Stimulated activated naive B cell treated with anti-CD40 and anti-IgM and Interleukin-4, amounts not matched to agents 10 μg/mL and 1 μg/mL and 100 μg/mL, for 72 hours (primary cell): ENCODE measurements at places on chromosomes 2 and 18.

- H3K27me3 ChIP-seq: peaks cover 9% of the 10 kb centered on the region
- no peaks in the 10 kb centered on the region for H3K36me3 ChIP-seq
- no peak overlapping the region for H3K4me3 ChIP-seq
- no peaks in the 10 kb centered on the region for H3K4me1 ChIP-seq
Measured at GRCh38 chr2:149080971-149081370, 42.5 kb downstream of the LYPD6B start.

- peaks cover 35% of the 10 kb centered on the region for H3K27me3 ChIP-seq
- no peaks in the 10 kb centered on the region for H3K4me1 ChIP-seq
- no peak for DNase-seq
- H3K36me3 ChIP-seq: no peaks in the 10 kb centered on the region
- H3K27ac ChIP-seq: no peak overlapping the region
- H3K4me3 ChIP-seq: no peak overlapping the region
Measured at GRCh38 chr2:12847694-12848575, 131.2 kb downstream of the TRIB2 start.

GRCh38 chr18:28075501-28075900 is 101.4 kb downstream of the CDH2 start:
- H3K27me3 ChIP-seq: no peaks in the 10 kb centered on the region
- no peak overlapping the region for H3K27ac ChIP-seq
- H3K36me3 ChIP-seq: no peaks in the 10 kb centered on the region

- peaks cover 9% of the 10 kb centered on the region for H3K4me1 ChIP-seq
- H3K4me3 ChIP-seq: peak overlapping the region; percentile 4
- no peaks in the 10 kb centered on the region for H3K36me3 ChIP-seq
- H3K27ac ChIP-seq: peak overlapping the region; percentile 16
Measured at GRCh38 chr2:714005-714741, 37.0 kb upstream of the TMEM18 start.

DNA sequence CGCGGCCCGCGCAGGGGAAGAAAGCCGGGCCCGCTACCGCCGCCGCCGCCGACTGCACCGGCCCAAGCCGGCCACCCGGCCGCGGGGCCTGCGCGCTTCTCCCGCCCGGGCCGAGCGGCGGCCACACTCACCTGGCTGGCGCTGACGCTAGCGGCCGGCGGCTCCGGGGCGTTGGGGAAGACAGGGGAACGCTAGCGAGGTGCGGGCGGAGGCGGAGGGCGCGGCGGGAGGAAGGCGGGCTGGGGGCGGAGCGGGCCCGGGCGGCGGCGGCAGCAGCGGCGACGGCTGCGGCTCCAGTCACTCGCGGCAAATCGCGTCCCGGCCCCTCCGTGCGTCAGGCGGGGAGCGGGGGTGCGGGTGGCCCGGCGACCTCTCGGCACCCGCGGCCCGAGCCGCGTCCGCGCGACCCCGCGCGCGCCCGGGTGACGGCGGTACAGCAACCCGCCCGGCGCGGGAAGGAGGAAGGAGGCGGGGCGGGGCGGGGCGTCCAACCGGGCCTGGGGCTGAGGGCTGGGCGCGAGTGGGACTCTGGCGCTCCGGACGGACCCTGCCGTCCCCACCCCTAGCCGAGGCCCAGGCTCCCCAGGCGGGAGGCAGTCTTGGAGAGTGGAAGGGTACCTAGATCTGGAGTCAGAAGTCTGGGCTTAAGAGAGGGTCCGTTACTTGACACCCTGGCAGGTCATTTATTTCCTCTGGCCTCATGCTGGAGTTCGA is at the start of gene SESTD1:
TSS of gene SESTD1 (minus strand) at position 465 of the 714 bp plus-strand sequence. CDS start 72,991 bp downstream, outside the sequence.
- no peaks in the 10 kb centered on the region for H3K27me3 ChIP-seq
- H3K4me1 ChIP-seq: peaks cover 23% of the 10 kb centered on the region
- peak; percentile 60 for DNase-seq
- peak within 1 kb of the TSS; percentile 95 for H3K27ac ChIP-seq
- H3K4me3 ChIP-seq: peak within 1 kb of the TSS; percentile 90

GRCh38 chr2:55111570-55112228 is 61.4 kb upstream of the RTN4 start:
- H3K27ac ChIP-seq: no peak overlapping the region
- no peak overlapping the region for H3K4me3 ChIP-seq
- H3K4me1 ChIP-seq: peaks cover 12% of the 10 kb centered on the region

DNA sequence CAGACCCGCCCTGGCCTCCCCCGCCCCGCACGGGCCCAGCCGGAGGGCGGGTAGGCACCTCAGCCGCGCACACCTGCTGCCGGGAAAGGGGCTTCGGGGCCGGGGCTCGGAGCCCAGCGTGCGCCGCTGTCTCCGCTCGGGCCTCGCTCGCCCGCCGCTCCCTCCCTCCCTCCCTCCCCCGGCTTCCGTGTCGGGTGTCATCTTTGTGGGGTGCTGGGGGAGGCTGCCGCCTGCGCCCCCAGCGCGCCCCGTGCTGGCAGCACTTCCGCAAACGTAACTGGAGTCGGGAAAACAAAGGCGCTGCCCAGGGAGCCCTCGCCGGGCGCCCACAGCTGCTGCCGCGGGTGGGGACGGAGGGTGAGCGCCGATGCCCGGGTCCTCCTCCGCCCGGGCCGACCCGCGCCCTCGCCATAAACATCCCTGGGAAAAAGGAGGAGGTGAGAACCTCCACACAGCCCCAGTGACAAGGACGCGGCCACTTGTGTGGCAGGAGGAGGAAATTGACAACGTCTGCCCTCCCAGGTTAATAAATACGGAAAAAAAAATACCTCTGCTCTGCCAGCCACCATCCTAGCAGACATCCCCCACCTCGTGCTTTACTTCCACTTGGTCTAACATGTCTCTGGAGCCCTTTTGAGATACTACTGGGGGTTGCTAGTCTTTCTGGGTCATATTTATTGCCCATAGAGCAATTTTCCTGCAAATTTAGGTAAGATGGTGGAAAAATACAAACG is 550 bp downstream of the MFSD6 start:
- no peaks in the 10 kb centered on the region for H3K36me3 ChIP-seq
- peaks cover 33% of the 10 kb centered on the region for H3K4me1 ChIP-seq
- peak overlapping the region; percentile 70 for H3K27ac ChIP-seq
- peak; percentile 59 for DNase-seq

DNA sequence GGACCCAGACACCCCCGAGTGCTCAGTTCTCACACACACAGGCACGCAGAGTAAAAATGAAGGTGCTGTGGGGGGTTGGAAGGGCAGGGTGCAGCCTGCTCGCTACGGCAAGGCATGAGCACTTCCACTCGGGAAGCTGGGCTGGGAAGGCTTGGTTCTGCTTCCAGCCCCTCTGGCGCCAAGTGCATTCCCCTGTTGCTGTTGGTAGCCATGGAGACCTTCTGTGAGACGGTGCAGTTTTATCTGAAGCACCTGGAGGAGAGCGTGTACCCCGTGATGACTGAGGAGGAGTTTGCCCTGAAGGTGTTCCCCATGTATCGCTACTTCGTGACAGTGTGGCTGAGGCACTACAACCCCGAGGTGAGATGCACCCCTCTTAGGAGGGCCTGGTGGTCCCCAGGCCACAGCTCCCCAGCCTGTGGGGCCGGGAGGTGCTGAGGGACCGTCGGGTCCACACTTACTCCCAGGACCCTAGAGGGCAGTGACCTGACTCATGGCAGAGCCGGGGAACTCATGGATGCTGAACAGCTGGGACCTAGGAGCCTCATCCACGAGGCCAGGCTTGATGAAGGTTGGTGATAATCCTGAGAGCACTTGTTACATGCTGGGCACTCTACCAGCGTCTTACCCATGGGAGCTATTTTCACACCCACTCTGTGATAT is 15.5 kb downstream of the MROH2A start:
- no peak overlapping the region for H3K4me3 ChIP-seq
- H3K36me3 ChIP-seq: no peaks in the 10 kb centered on the region
- H3K4me1 ChIP-seq: no peaks in the 10 kb centered on the region
- no peak overlapping the region for H3K27ac ChIP-seq

DNA sequence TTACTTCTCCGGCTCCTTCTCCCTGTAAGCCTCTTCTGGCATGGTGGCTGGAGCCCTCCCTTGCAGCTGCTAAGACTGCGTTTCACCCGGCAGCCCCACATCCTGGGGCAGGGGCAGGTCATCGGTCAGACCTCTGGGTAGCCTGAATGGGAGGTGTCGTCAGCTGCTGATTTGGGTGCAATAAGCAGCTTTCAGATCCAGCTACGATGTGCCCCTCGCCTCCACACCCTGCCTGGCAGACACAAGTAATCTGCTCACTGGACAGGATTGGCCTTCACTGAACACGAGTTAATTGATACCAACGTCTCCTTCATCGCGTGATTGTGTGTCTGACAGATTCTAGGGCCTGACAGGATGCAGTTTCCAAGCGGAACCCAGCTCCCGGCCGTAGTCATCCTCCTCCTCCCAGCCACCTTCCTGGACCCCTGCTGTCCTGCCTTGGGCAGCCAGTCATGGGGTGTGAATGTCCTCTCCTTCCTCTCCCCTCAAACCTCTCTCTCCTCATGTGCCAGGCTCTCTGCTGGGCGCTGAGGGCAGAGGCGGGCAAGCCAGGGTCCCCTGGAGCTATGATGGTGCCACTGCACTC is 18.9 kb upstream of the PDIA6 start:
- H3K36me3 ChIP-seq: no peaks in the 10 kb centered on the region
- H3K27ac ChIP-seq: no peak overlapping the region
- H3K27me3 ChIP-seq: peaks cover 48% of the 10 kb centered on the region
- peaks cover 4% of the 10 kb centered on the region for H3K4me1 ChIP-seq

- no peak overlapping the region for H3K4me3 ChIP-seq
- H3K27me3 ChIP-seq: peaks cover 22% of the 10 kb centered on the region
- no peak for DNase-seq
- no peaks in the 10 kb centered on the region for H3K36me3 ChIP-seq
- H3K27ac ChIP-seq: no peak overlapping the region
Measured at GRCh38 chr18:2376707-2377106, 194.6 kb downstream of the METTL4 start.

DNA sequence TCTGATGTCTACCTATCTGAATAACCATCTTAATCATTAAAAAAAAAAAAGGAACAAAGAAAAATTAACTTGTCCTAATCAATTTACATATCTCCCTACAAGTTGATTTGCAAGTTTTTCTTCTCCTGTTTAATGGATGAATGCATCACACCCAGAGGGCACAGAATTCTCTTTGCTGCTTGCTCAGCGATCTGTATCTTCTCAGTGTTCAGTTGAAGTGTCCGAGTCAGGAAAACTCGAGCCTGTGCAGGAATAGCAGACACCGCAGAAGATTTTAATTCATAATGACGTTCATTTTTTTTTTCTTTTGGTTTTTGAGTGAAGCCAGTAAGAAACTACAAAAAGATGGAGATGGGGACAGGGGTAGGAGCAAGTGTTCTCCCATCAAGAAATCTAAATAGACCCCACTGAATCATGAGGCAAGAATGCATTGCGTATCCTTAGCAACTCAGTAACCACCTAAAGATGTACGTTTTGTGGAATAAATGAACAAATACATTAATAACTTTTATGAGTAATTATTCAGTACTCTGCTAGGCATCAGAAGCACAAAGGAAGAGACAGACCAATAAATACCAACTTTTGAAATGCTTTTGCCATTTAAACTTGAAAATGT is 675.5 kb downstream of the LRP1B start:
- H3K4me1 ChIP-seq: no peaks in the 10 kb centered on the region
- no peaks in the 10 kb centered on the region for H3K36me3 ChIP-seq
- H3K4me3 ChIP-seq: no peak overlapping the region
- H3K27me3 ChIP-seq: no peaks in the 10 kb centered on the region
- H3K27ac ChIP-seq: no peak overlapping the region

- peak overlapping the region; percentile 71 for H3K27ac ChIP-seq
- peaks cover 36% of the 10 kb centered on the region for H3K4me1 ChIP-seq
- peaks cover 13% of the 10 kb centered on the region for H3K27me3 ChIP-seq
- no peak overlapping the region for H3K4me3 ChIP-seq
Measured at GRCh38 chr2:160209516-160209856, 9.4 kb upstream of the ITGB6 start.

DNA sequence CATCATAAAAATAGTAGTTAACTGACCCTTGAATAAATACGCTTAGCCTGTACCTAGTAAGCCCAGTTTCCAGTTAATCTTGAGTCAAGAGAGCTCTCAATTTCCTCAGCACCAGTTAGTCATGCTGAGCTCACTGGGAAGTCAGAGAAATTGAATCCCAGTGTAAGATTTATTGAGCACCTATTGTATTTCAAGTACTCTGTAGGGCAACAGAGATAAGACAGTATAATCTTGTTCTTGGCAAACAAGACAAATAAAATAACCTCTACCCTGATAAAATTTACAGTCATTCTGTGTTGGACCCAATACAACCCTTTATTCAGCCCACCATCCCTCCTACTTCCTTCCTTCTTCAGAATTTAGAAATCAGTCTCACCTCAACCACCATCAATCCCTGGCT is 71.9 kb upstream of the NRP2 start:
- H3K4me1 ChIP-seq: peaks cover 3% of the 10 kb centered on the region
- no peaks in the 10 kb centered on the region for H3K36me3 ChIP-seq
- no peak overlapping the region for H3K4me3 ChIP-seq
- H3K27ac ChIP-seq: no peak overlapping the region

DNA sequence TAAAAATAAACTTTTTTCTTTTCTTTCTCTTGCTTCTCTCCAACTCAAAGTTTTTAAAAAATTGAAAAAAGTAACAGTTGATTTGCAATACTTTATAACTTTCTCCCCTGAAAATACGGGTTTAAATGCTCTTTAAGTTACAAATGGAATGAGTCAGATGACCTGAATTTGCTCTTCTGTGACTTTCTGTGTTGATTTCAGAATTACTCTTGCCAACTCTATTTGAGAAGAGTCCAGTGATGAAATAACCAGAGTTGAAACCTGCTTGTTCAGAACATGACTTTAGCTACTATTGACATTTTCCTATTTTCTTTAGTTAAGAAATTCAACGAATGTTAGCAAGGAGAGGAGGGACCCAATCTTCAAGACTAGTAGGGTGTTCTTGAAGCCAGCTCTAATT is 146.1 kb upstream of the ZSWIM2 start:
- DNase-seq: no peak
- no peaks in the 10 kb centered on the region for H3K36me3 ChIP-seq
- H3K27me3 ChIP-seq: no peaks in the 10 kb centered on the region

- H3K27me3 ChIP-seq: no peaks in the 10 kb centered on the region
- H3K4me1 ChIP-seq: peaks cover 9% of the 10 kb centered on the region
- DNase-seq: no peak
- H3K4me3 ChIP-seq: no peak overlapping the region
- H3K27ac ChIP-seq: no peak overlapping the region
Measured at GRCh38 chr2:105723431-105723830, 21.3 kb upstream of the NCK2 start.

DNA sequence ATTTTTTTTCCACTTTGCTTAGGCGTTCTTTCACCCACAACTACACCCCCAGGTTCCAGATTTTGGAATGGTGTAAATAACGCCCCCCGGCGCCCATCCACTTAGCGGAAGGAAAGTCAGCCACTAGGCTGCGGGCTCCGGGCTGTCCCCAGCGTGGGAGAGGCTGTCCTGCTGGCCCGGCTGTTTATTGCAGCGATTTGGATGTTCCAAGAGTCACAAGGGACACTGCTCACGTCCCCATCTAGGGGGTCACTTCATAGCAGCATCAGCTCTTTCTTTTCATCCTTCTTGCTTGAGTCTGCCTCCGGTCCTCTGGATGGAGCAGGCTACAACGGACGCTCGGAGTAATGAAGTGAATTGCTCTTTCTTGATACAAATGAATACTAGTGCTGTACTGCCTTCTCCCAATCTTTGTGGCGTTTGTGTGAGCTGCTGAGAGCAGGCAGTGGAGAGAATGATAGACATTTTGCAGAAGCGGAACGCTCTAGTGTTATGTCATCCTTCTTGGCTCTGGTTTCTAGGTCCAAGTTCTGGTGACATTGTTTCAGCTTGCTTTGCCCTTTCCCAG is 50.7 kb upstream of the PAIP2B start:
- peaks cover 3% of the 10 kb centered on the region for H3K36me3 ChIP-seq
- DNase-seq: peak; percentile 31
- peaks cover 52% of the 10 kb centered on the region for H3K27me3 ChIP-seq
- H3K4me1 ChIP-seq: peaks cover 21% of the 10 kb centered on the region
